Activated T-helper 1 cell treated with anti-CD3 and anti-CD28 coated beads, Interleukin-12 subunit alpha, Interleukin-12 subunit beta, Interleukin-2, Interleukin-4 antibody, amounts not matched to agents 30 ng/mL and 10 ng/mL and 1 ng/mL, durations not matched to agents 14 hours and 24 hours and 36 hours (primary cell): ENCODE measurements at places on chromosomes 6 and 20. TPM values are rescaled to one million over a fixed set of nuclear protein-coding genes. Genes with fewer than 3 reads are reported as not detected.

DNA sequence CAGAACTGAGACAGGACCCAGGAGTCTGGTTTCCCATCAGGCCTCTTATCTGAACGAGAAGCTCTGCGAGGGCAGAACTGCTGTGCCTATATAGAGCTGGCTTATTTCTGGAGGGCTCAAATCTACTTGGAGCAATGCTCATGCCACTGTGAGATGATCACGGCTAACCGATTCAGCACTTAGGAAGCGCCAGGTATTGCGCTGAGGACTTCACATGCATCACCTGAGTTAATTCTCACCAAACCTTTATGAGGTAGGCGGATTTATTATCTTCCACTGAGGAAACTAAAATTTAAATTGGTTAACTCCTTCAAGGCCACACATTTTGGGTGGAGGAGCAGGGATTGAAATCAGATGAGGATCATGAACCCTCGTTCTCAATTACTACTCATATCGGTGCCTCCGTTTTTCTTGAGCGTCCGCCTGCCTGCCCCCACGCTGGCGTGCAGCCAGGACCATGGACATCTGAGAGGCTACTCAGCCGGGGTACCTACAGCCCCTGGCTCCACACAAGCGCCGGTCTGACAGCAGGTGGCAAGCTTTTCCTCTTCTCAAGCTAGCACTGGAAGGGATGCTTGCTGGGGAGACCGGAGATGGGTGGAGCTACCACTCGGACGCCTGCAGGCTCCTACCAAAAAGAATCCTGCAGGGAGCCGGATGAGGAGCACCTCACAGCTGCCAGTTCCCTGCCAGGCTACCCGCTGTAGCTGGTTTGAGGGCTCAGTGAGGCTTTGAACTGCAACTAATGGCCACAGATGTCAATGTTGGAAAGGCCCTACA, 1.0 kb upstream of the PCIF1 start:
- peak; percentile 62 for DNase-seq

DNA sequence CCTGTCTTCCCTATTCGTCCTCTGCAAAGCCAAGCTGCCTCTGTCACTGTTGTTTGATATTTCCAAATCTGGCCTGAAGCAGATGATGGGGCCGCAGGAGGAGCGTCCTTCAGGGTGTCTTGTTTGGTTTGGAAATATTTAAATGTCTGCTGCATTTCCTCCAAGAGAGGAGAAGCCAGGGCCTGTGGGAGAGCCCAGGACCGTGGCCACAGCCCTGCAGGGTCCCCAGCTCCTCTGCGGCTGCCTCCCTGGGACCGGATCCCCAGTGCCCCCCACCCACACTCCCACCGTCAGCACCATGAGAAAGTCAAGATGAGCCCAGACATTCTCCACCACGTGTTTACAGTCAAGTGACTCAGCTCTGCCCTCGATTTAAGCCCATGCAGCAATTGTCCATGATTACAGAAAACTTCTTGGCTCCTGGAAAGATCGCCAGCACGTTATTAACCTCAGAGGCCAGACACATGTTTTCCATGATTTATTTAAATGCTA, 18.2 kb downstream of the FOXF2 start:
- no peak for DNase-seq

- no peak for DNase-seq
Measured at GRCh38 chr6:170291271-170292110, 613 bp upstream of the DLL1 start.

GRCh38 chr20:36875702-36876472, at the start of gene TLDC2:
Gene TLDC2, plus strand, starts transcription at chr20:36876138. Its CDS starts 37 bp downstream, at chr20:36876175.
- DNase-seq = no peak

- DNase-seq = no peak
Measured at GRCh38 chr6:137768935-137769334, 98.1 kb upstream of the TNFAIP3 start.

GRCh38 chr20:41669708-41670263, 51.6 kb upstream of the CHD6 start:
- DNase-seq = no peak

- DNase-seq = no peak
Measured at GRCh38 chr6:130602151-130602770, 224.9 kb upstream of the SMLR1 start.

- DNase-seq = no peak
Measured at GRCh38 chr6:168164462-168165061, 85.5 kb upstream of the FRMD1 start.

GRCh38 chr6:77038807-77039206, 424.5 kb downstream of the HTR1B start:
- no peak for DNase-seq

DNA sequence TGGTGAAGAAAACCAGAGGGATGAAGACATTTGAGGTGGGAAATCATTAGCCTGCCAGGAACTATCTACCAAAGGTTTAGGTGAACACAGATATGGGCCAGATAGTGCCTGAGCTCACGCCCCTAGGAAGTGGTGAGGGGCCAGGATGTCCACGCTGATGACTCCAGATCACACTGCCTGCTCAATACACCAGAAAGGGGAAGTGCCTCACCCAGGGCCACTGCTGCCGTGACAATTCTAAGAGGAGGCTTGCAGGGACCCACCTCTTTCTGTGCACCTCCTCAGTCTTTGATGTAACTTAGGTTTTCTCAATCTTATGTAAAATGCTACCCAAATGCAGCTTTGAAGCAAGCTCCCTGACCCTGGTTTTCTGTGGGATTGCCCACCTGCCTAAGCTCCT, 5.4 kb upstream of the RAB44 start:
- DNase-seq = peak; percentile 48

DNA sequence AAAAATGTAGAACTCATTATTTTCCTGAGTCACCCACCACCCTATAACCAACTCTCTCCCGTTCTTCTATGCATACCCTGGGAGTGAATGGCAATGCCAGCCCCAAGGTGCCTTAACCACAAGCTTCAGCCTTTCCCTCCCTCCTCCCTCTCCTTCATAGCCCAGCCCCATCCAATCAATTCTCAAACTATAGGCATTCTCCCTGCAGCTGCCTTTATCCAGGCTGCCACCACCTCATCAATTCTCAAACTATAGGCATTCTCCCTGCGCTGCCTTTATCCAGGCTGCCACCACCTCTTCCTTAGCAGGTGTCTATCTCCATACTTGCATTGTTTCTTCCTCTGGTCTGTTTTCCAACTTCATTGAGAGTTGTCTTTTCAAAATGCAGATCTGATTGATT, 77.1 kb downstream of the PLEKHG1 start:
- DNase-seq = no peak

DNA sequence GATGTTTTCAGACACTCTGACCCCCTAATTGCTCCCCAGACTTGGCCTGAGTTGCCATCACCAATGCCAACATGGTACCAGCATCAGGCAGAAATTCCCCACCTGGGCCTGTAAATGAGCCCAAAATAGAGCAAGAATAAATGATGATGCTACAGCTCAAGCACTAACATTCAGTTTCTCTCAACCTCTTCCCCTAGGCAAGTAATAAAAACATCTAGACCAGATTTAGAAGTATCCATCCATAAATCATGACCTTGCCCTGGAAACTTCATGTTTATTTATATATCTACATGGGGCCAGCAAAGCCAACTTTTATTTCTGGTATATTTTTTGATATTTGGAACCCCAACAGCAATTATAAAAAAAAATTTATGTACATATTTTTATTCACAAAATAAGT, 221.4 kb upstream of the PLN start:
- DNase-seq = no peak

GRCh38 chr6:101011186-101011585, 130.1 kb upstream of the ASCC3 start:
- no peak for DNase-seq

DNA sequence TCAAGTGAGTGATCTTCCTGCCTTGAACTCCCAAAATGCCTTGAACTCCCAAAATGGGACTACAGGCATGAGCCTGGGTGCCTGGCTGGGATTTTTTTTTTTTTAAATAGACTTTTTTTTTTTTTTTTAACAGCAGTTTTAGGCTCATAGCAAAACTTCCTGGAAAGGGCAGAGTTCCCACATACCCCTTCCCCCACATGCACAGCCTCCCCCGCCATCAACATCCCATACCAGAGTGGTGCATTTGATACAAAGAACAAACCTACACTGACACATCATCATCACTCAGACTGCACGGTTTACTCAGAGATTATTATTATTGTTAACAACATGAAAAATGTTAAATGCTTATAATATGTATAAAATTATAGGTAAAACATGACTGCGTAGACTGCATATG, 26.0 kb downstream of the UQCC1 start:
- DNase-seq = no peak

DNA sequence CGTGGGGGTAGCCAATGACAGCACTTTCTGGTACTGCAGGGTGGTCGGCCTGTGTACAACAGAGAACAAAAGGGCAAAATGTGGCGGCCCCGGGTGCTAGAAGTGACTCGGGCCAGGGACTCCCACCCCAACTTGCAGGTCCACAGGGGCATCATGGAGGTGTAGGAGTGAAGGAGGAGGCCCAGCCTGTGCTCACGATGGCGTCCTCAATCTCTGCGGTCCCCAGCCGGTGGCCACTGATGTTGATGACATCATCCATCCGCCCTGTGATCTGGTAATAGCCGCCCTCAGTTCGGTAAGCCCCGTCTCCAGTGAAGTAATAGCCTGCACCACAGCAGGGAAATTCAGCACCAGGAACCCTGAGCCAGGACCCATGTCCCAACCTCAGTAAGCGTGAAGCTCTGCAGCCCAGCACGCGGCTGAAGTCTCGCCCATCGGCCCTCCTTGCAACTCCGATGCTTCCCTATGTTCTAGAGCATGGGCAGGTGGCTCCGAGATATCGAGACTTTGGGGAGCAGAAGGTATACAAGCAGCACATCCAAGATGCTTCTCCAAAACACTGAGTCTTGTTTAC, 20.2 kb upstream of the APMAP start:
- DNase-seq = no peak

DNA sequence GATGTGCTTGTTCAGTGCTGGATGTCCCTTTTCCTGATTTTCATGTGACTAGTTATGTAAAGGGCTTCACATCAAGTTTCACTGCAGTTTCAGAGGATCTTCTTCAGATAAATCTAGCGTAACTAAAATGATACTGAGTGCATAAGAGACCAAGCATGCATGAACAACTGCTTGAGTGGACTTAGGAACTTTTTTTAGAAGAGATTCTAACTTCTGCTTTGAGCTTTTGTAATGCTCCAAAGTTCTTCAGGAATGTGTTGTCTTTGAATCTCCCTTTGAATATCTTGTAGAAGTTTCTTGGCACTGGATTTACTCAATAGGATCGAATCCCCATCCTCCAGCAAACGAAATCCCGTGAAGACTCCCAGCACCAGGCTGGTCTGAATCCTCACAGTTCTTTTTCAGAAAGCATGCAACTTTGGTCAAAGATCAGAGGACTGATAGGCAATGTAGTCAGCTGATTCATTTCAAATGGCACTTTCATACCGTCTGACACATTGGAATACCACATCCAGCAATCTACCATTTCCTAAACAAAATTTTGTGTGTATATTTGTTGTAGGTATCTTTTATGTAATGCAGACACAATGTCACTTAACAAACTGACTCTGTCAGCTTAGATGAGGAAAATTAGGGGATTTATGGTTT, 33.2 kb downstream of the ENPP1 start:
- DNase-seq = no peak

DNA sequence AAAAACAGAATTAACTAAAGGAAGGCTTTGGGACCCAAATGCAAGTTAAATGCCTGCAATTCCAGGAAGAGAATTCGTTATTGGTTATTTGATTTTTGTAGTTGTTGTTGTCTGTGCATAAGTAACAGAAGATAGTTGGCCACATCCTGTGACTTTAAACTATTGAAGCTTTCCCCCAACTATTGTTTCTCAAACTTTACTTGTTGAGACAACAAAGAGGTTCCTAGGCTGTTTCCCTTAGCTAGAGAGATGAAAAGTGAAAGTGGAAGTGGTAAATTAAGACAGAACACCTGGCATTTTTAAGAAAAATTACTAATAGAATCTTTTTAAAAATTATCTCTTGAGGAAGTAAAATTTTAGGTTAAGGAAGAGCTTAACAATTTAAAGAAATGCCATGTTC, 525.2 kb downstream of the PKHD1 start:
- no peak for DNase-seq

GRCh38 chr6:35485402-35485877, 11.4 kb downstream of the TEAD3 start:
- no peak for DNase-seq

DNA sequence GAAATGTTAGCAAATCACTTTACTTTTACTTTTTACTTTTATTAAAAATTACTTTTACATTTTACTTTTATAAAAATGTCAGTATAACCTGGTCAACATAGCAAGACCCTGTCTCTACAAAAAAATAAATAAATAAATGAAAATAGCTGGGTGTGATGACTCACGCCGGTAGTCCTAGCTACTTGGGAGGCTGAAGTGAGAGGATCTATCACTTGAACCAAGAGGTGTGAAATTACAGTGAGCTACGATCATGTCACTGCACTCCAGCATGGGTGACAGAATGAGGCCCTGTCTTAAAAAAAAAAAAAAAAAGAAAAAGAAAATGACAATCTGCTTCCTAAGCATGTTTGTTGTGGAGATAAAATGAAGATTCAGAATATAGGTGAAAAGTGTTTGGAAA, 31.0 kb upstream of the FBXO30 start:
- no peak for DNase-seq

DNA sequence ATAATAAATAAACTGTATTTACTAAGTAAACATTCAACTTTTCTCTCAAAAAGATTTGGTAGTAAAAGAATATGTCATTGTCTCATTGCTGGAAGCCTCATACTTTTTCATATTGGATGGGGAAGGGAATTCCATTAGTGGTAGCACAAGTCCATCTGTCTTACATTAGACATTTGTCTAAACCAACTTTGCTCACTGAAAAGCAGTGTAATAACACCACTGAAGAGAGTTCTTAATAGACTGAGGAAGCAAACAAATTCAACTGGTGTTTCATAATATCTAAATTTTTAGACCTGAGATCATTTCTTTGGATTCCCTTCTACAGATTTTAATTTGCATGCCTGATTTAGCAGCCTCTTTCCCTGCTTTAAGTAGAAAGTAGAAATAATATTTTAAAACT, 62.7 kb downstream of the PLCB1 start:
- no peak for DNase-seq

DNA sequence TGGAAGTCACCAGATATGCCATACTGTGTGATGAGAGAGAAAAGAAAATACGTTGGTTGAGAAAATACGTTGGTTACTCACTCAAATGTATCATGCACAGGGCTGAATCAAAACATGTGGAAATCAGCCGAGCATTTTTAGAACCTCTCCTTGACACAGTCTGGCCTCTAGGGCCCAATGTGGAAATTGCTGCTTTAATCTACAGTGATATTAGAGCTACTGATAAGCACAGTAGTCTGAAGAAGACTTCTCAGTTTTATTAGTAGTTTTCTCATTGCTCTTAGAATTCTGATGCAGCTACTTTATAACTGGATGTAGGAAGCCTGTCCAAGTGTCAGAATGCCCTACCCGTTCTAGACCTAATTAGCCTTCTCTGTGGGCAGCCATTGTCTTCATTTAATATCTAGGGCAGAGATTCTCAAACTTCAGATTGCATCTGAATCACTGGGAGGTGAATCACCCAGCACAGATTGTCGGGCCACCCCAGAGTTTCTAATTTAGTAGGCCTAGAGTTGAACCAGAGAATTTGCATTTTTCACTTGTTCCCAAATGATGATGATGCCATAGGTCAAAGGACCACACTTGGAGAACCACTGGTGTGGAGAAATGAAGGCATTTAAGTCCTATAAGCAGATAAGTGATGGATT, 229.1 kb downstream of the PLCB1 start:
- no peak for DNase-seq

Gene OLIG3
- total RNA-seq = not detected in 2 replicates

Gene CTCFL
- not detected in 2 replicates for total RNA-seq

Gene CD24
- total RNA-seq = 0.56 and 0.65 TPM in 2 replicates

Gene COL10A1
- total RNA-seq = not detected in 2 replicates

Gene RWDD1
- 41.4 and 41.5 TPM in 2 replicates for total RNA-seq

Gene CAGE1
- 0.13 and 0.20 TPM in 2 replicates for total RNA-seq

Gene PEX7
- total RNA-seq = 3.7 and 4.2 TPM in 2 replicates

Gene PBOV1
- not detected in 2 replicates for total RNA-seq
